ENCODE measurements at places on chromosomes 4 and X.

GRCh38 chrX:68568136-68568535, 69.3 kb downstream of the YIPF6 start:
- DNase-seq, result no peak

GRCh38 chrX:20317873-20318272, 51.2 kb upstream of the RPS6KA3 start:
- DNase-seq, result no peak

DNA sequence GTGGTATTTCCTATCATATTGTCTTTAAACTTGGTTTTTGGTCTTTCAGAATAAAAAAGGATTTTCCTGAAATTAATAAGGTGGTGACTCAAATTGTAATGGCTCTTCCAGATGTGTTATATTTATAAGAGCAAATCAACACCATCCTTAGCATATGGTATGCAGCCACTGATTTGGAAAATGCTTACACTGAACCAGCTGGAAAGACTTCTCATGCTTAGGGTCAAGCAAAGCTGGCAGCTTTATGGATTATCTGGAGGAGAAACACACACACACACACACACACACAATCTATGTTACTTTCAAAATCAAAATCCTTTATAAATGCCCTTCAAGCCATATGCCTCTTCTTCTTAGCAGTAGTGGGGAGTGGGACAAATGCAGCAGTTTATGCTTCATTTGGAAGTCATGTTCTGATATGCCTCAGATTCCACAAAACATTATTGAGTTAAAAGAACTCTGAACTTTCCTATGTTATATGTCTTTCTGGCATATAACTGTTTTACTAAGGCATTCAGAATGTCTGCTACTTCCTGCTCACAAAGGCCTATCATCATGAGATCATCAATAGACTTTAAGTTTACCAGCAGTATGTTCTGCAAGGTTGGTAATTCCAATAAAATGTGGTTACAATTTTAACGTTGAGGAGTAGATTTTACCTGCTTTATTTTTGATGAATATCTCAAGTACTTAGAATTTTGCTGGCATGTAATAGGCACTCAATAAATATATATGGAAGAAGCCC, 72.9 kb upstream of the PRDM5 start:
- no peak for DNase-seq

DNA sequence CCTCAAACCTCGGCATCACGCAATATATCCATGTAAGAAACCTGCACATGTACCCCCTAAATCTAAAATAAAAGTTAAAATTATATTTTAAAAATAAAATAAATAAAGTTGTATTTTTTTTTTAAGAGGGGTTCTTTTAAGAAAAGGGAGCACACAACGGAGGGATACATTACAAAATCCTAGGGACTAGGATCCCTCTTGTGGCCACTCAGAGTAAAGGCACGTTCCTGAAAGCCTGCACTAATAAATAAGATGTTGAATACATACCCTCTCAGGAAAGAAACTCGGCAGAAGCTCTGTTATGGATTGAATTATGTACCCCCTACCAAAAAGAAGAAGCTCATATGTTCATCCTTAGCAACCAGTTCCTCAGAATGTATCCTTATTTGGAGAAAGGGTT, 50.9 kb upstream of the PRDX4 start:
- no peak for DNase-seq

- no peak for DNase-seq
Measured at GRCh38 chrX:71302461-71303213, 1.1 kb downstream of the ITGB1BP2 start.

GRCh38 chr4:47415719-47416118, 47.8 kb downstream of the COMMD8 start:
- no peak for DNase-seq

DNA sequence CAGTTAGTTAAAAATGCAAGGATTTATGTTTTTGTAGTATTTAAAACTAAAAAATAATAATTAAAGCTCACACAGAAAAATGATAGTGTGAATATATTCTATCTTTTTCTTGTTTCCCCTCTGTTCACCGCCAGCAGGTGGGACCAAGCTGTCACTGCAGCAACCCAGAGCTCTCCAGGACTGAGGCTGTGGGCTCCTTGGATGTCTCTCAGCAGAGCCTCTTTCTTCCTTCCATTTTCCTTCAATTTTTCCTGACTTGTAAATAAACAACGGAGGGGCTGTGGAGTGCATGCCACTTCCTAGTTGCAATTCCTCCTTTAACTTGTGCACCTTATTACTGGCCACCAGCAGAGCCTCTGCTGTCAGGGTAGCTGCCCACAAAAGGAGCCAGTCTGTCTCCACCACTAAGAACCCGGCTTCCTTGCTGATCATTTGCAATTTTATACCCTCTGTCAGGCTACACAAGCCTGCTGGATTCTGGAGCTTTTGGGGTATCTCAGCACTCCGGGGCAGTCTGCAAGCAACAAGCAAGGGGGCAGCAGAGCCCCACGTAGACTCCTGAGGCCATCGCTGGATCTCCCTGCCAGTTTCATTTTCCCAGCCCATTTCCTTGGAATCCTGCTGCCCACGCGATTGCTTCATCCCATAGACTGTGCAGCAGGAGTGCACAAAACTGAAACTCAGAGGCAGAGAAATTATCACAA, 1467.4 kb downstream of the C4orf33 start:
- DNase-seq, result no peak

GRCh38 chrX:57528670-57529255, 63.0 kb upstream of the ZXDB start:
- no peak for DNase-seq

- no peak for DNase-seq
Measured at GRCh38 chr4:32858971-32859370, 2138.8 kb downstream of the PCDH7 start.

DNA sequence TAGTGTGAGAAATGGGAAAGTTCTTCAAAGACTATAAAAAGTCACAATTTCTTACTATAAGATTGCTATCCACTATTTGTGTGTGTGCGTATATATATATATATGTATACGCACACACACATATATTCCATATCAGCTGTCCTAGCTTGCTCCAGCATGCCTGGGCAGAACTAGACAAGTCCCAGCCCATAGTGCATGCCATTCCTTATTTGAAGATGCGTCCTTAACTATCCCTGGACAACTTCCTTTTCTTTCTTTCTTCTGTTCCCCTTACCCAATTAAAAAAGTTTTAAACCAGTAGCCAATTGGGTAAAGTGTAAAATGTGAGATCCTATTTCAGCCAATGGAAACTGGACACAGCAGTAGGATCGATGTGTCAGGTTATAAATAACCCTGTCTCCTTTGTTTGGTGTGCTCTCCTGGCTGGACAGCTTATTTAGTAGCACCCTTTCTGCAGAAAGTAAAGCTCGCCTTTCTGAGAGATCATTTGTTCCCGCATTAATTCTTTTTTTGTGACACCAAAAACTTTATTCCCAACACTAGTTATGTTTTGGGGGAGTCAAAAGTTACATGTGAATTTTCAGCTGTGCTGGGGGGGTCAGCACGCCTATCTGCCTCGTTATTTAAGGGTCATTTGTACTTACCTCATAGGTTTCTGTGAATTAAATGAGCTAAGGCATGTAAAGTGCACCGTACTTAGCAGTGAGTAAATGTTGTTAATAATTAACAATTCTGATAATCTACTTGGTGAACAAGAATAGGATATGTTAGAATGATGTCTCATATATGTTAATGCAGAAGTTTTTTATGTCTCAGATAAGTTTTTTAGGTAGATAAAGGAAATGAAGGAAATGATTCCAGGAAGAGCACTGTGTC, 40.9 kb downstream of the KDM6A start:
- no peak for DNase-seq

DNA sequence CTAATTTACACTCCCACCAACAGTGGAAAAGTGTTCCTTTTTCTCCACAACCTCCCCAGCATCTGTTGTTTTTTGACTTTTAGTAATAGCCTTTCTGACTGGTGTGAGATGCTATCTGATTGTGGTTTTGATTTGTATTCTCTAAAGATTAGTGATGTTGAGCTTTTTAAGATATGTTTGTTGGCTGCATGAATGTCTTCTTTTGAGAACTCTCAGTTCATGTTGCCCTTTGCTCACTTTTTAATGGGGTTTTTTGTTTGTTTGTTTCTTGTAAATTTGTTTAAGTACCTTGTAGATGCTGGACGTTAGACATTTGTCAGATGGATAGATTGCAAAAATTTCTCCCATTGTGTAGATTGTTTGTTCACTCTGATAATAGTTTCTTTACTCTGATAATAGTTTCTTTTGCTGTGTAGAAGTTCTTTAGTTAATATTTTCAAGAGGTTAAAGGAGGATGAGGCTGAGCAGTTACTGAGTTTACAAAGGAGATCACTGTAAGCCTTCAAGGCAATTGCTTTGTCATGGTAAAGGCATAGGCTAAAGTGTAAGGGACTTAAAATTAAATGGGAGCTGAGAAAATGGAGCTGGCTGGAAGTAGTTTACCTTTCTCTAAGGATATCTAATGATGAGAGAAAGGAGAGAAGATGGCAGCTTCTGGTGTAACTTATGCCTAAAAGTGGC, 323.4 kb downstream of the PCDH7 start:
- no peak for DNase-seq

GRCh38 chr4:110198049-110198434, 373 bp downstream of the ELOVL6 start:
- no peak for DNase-seq

- no peak for DNase-seq
Measured at GRCh38 chrX:129769467-129770154, 10.1 kb upstream of the SASH3 start.

DNA sequence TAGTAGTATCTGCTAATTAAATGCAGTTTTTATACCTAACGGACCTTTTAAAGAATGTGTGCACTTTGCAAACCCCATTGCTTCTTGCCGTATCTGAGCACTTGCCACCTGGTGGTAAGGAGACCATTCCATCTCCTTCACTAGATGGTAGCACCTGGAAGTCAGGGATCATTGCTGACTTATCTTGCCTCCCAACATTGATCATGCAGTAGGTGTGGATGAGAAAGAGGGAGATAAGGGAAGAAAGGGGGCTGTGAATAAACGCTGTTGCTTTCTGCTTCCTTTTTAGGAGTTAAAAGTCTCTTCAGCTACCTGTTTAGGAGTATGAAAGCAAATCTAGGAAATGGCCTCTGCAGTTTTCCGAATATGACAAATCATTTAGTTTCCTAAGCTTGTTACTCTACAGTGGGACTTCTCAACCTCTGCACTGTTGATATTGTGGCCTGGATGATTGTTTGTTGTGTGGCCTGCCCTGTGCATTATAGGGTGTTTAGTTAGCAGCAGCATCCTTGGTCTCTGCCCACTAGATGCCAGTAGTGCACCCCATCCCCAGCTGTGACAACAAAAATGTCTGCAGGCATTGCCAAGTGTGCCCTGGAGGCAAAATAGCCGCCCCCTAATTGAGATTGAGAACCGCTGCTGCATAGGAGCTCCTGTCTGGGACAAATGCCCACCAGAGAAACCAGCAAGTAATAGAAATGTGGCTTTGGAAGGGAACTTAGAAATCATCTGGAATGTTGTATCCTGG, 38.8 kb downstream of the GAB1 start:
- DNase-seq, result no peak
